Temporal lobe (tissue), 4 donors: ENCODE measurements at places on chromosomes 7 and 10. TPM values are rescaled to one million over a fixed set of nuclear protein-coding genes. Genes with fewer than 3 reads are reported as not detected.

Gene ZKSCAN5
- total RNA-seq = 17.0 TPM

Gene NPC1L1
- not detected for total RNA-seq

Gene INMT
- total RNA-seq = under 0.01 TPM

Gene PON1
- total RNA-seq = not detected

Gene DOCK4
- 81.6 TPM for total RNA-seq

Gene FOXP2
- total RNA-seq = 19.2 TPM

Gene LIPM
- total RNA-seq = not detected

Gene KCNH2
- total RNA-seq = 6.4 TPM

Gene NUDCD3
- total RNA-seq = 112 TPM

Gene WNT8B
- not detected for total RNA-seq

Gene ALOX5
- total RNA-seq = 0.98 TPM

Gene IL15RA
- under 0.01 TPM for total RNA-seq

Gene FEZF1
- total RNA-seq = 0.25 TPM

Gene PDZD7
- total RNA-seq = 3.2 TPM

Gene FZD8
- total RNA-seq = 16.0 TPM

Gene ADAP1
- total RNA-seq = 32.0 TPM

Gene DNAJC12
- total RNA-seq = 3.9 TPM

Gene ARF5
- total RNA-seq = 92.4 TPM

Gene NPSR1
- total RNA-seq = not detected

Gene ABCC2
- total RNA-seq = 0.49 TPM

Gene GPR85
- total RNA-seq = 131 TPM

Gene KLF14
- not detected for total RNA-seq

Gene ZNF736
- 35.7 TPM for total RNA-seq

Gene OGDHL
- 3.9 TPM for total RNA-seq

Gene KIN
- total RNA-seq = 8.1 TPM

Gene MLXIPL
- total RNA-seq = not detected

Gene IMMP2L
- total RNA-seq = 6.1 TPM

Gene ACTR1A
- 148 TPM for total RNA-seq

Gene PCLO
- total RNA-seq = 66.4 TPM

Gene FOXI2
- total RNA-seq = not detected

Gene EEPD1
- 11.3 TPM for total RNA-seq

Gene PRPS1L1
- not detected for total RNA-seq

Gene UNCX
- total RNA-seq = not detected

Gene EPHA1
- total RNA-seq = 0.49 TPM

Gene WIPF3
- 6.6 TPM for total RNA-seq

Gene ADAM12
- 6.1 TPM for total RNA-seq

Gene CYP3A4
- total RNA-seq = not detected

Gene LYZL2
- total RNA-seq = not detected

Gene CADPS2
- 3.2 TPM for total RNA-seq

Gene CALY
- total RNA-seq = 13.3 TPM

Gene RINT1
- total RNA-seq = 19.9 TPM

Gene GAD2
- 19.2 TPM for total RNA-seq

Gene AKR1C8
- total RNA-seq = not detected

Gene VIPR2
- total RNA-seq = 0.49 TPM

Gene CYP3A5
- under 0.01 TPM for total RNA-seq

Gene MYOZ1
- not detected for total RNA-seq

Gene MSMB
- total RNA-seq = not detected

Gene ACTL6B
- 99.6 TPM for total RNA-seq

Gene LRRTM3
- 23.1 TPM for total RNA-seq

Gene PKD2L1
- 0.25 TPM for total RNA-seq

Gene UPK3B
- 0.98 TPM for total RNA-seq
